ENCODE measurements at places on chromosomes 11 and 22.

- no peak for DNase-seq
These were observed 44.8 kb downstream of the FAM83F start for GRCh38 chr22:40039482-40040115.

- no peak for DNase-seq
These were observed 44.4 kb downstream of the CNTN5 start for GRCh38 chr11:99065121-99065520.

DNA sequence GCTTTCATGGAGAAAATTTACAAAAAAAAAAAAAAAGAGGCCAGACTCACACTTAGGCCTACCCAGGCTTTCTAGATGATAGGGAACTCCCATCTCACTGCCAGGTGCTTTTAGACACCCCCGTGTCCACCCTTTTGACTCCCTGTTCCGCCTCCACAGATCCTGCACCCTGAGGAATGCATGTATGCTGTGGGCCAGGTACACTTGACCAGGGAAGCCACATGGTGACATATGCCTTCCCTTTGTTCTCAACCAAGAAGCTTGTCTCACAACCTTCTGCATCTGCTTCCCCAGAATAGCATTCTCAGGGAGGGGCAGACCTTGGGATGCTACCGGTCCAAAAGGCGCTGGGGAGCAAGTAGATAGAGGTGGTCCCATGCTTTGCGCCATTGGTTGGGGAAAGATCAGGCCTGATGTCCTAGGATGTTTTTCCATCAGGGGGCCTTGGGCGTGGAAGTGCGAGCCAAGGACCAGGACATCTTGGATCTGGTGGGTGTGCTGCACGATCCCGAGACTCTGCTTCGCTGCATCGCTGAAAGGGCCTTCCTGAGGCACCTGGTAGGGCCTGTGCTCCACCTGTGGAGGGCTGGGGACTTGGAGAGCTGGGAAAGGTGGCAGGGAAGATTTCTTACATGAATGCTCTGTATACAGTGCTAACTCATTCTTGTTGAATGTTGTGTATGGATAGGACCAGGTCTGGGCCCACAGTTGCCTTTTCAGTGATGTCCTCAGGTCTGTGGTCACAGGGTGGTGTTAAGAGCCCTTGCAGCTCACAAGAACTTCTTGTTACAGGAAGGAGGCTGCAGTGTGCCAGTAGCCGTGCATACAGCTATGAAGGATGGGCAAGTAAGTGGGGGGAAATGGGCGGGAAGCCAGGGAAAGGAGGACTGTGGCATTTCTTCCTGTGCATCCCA is 7.5 kb downstream of the HMBS start:
- DNase-seq: no peak

- peak; percentile 57 for DNase-seq
These were observed 9.4 kb downstream of the IGSF9B start for GRCh38 chr11:133947321-133947756.

GRCh38 chr11:134361661-134362060 is 29.9 kb downstream of the GLB1L2 start:
- DNase-seq: no peak

- no peak for DNase-seq
These were observed 22.7 kb downstream of the OR5A2 start for GRCh38 chr11:59403546-59403945.

- no peak for DNase-seq
These were observed 1.2 kb downstream of the FBLN1 start for GRCh38 chr22:45503816-45504372.

DNA sequence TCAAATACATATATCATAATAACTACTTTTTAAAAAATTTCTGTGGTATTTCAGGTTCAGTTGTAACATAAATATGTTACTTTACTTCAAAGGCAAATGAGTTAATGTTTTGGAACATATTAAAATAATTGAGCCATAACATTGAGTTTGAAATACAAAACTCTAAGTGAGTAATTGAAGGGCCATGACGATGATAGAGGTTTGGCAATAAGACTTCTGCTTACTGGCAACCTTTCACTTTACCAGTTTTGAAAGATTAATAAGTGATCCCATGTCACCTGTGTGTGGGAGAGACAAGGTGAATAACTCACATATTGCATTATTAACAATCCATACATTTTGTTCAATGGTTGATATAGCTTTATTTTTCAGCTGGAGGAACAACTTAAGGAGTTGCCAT is 144.4 kb downstream of the GRIA4 start:
- no peak for DNase-seq

DNA sequence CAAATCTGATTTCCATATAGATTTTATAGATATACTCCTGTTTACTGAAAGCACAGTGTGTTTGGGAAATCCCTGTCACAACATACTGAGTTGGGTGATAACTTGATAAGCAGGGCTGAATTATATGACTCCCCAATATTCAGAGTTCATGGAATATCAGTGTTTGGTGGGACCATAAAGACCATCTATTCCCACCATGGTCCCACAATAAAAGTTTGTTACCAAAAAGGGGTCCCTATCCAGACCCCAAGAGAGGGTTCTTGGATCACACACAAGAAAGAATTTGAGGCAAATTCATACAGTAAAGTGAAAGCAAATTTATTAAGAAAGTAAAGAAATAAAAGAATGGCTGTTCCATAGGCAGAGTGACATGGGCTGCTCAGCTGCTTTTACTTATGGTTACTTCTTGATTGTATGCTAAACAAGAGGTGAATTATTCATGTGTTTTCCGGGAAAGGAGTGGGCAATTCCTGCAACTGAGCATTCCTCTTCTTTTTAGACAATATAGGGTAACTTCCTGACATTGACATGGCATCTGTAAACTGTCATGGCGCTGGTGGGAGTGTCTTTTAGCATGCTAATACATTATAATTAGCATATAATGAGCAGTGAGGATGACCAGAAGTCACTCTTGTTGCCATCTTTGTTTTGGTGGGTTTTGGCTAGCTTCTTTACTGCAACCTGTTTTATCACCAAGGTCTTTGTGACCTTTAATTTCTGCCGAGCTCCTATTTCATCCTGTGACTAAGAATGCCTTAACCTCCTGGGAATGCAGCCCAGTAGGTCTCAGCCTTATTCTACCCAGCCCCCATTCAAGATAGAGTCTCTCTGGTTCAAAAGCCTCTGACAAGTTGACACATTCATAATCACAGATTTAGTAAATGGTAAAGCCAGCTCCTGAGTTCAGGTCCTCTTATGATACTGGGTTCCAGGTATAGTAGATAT is 240.6 kb upstream of the PDGFD start:
- no peak for DNase-seq

GRCh38 chr11:63912678-63913077 is 4.3 kb downstream of the RCOR2 start:
- DNase-seq: no peak

DNA sequence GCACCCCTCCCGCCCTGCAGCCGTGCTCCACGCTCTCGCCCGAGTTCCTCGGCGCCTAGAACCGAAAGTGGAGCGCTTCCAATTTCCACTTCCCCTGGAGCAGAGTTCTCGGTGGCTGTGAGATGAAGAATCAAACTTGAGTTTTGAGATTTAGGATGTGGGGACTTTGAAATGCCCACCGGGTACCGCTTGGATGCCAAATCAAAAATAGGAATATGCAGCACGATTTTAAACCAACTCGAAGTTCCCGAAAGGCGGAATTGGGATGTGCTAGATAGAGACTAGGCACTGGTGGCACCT is 569 bp downstream of the POLA2 start:
- no peak for DNase-seq

DNA sequence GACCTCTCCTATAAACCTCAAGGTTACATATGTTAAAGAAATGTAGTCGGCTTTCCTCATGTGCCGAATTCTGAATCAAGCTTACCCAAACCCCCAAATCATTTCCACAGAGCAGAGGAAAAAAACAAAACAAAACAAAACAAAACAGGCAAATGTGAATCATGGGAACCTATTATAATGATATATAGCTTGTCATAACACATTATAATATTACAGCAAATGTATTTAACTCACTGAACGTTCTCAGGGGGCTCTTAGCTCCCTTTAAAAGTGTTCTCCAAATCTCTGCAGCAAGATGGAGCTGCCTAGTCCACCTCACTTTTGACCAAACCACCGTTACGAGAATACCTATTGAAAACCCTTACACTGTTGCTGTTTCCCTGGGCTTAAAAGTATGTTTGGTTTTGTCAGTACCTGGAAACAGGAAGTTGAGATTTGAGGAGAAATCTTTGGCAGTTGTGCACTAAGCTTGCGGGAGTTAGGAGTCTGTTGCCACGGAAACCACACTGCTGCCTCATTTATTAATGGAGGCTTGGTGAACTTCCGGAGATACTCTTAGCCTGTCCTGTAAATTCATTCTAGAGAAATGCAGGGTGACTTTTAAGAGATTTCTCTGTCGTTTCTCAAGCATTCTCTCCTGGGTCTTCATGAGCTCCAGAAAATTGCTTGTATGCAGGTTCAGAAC is 167.0 kb upstream of the RASSF10 start:
- no peak for DNase-seq

DNA sequence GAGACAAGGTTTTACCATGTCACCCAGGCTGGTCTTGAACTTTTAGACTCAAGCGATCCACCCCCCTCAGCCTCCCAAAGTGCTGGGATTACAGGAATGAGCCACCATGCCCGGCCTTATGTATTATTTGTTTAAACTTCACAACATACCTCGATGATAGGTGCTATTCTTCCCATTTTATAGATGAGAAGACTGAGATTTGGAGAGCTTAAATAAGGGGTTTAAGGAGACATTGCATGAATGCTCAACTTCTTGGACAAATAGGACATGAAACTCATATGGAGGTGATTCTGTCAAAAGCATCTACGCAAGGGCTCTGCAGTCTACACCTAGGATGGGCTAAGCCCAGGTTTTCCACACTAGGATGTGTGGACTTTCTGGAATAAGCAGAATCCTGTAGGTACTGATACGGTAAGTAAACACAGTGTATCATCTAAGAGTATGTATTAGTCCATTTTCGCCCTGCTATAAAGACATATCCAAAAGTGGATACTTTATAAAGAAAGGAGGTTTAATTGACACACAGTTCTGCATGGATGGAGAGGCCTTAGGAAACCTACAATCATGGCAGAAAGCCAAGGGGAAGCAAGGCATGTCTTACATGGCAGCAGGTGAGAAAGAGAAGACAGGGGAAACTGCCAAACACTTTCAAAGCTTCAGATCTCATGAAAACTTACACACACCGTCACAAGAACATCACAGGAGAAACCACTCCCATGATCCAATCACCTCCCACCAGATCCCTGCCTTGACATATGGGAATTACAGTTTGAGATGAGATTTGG is 62.8 kb upstream of the CAPRIN1 start:
- DNase-seq: no peak

- no peak for DNase-seq
These were observed 55.7 kb downstream of the BCR start for GRCh38 chr22:23236026-23236425.

- no peak for DNase-seq
These were observed 88.6 kb downstream of the LARGE1 start for GRCh38 chr22:33831651-33832050.

GRCh38 chr11:78467370-78467769 is 49.8 kb upstream of the GAB2 start:
- no peak for DNase-seq

- no peak for DNase-seq
These were observed 16.2 kb downstream of the C11orf24 start for GRCh38 chr11:68255526-68255925.

GRCh38 chr11:29214833-29215232 is 802.0 kb downstream of the KCNA4 start:
- no peak for DNase-seq

DNA sequence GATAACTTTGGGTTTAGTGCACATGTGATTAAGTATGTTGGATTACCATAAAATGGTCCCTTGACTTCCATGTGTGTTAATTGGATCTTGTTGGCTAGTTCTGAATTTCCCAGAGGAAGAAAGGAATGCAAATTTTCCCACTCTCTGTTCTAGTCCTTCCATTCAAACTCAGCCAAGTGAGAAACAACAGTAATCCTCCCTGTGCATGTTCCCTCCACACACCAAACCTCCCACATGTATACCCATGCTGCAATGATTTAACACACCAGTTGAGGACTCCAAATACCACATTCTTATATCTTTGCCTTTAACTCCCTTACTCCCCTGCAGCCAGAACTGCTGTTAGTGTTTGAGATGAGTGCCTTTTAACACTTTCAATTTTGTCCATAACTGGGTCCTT is 1158.9 kb downstream of the DLG2 start:
- no peak for DNase-seq

DNA sequence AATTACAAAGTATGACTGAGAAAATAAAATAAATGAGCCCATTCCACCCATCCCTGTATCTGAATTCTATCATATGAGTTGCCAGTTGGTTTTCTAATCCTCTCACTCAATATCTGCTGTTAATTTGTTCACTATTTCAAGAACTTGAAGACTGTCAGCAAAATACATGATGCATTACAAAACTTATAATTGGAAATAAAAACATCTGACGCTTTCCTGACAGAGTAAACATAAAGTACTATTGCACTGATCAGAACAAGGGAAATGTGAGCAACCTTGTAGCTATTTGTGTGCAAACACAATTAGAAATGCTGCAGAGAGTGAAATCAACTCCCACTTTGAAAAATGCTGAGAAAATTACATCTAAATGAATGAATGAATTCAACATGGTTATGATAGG is 97.1 kb downstream of the MPPED2 start:
- no peak for DNase-seq

DNA sequence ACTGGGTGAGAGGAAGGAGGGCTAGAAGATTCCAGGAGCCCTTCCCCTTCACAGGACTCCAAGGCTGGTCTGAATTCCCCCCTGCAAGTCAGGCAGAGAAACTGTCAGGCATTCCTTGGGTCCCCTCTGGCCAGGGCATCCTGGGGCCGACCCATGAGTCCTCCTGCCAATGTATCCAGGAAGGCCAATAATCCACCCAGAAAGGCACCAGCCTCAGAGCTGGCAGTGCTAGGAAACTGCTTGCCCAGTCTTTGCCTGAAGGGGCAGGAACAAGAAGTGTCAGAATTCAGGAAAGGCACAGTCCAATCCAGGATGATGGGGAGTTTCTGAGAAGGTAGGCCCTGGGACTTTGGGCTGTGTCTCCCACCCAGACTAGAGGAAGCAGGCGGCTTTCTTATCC is 41.0 kb downstream of the BUD13 start:
- DNase-seq: no peak

- no peak for DNase-seq
These were observed 309.1 kb upstream of the C11orf87 start for GRCh38 chr11:109112821-109113280.

DNA sequence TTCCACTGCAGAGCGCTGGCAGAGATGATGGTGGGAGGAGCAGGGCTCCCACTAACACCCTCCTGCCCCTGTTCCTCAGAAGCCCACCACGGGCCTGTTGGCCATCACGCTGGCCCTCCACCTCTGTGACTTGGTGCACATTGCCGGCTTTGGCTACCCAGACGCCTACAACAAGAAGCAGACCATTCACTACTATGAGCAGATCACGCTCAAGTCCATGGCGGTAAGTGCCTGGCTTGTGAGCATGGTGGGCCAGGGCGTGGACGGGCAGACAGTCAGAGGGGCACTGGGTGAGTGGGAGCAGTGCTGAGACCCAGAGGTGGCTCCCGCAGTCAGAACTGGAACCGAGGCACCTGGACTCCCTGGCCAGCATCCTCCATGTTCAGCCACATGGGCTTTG is 57.9 kb downstream of the ST3GAL4 start:
- DNase-seq: no peak
